ENCODE measurements at places on chromosomes 7 and 10. TPM values are rescaled to one million over a fixed set of nuclear protein-coding genes. Genes with fewer than 3 reads are reported as not detected.
A peak's percentile ranks its signal among the peaks of the same experiment; 100 is the strongest.

DNA sequence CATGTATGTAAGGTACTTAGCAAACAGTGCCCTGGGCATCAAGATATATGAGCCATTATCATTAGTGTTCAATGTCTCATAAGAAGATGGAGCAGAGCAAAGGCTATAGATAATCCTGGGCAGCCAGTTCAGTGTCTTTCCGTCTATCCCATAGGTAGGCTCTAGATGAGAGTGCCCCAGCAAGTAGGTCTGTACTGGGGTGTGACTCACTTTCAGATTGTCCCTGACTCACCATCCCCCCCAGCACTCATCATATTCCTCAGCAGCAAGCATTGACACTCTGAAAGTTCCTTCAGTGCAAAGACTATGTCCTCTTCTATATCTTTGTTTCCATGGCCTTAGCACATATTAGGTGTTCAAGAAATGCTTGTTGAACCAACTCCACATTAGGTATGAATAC is 20.0 kb upstream of the FAM204A start:
- DNase-seq: no peak

- DNase-seq: no peak
Measured at GRCh38 chr10:48406204-48406603, 99.7 kb downstream of the MAPK8 start.

GRCh38 chr7:39946693-39947092 is 3.4 kb upstream of the CDK13 start:
- DNase-seq: no peak

DNA sequence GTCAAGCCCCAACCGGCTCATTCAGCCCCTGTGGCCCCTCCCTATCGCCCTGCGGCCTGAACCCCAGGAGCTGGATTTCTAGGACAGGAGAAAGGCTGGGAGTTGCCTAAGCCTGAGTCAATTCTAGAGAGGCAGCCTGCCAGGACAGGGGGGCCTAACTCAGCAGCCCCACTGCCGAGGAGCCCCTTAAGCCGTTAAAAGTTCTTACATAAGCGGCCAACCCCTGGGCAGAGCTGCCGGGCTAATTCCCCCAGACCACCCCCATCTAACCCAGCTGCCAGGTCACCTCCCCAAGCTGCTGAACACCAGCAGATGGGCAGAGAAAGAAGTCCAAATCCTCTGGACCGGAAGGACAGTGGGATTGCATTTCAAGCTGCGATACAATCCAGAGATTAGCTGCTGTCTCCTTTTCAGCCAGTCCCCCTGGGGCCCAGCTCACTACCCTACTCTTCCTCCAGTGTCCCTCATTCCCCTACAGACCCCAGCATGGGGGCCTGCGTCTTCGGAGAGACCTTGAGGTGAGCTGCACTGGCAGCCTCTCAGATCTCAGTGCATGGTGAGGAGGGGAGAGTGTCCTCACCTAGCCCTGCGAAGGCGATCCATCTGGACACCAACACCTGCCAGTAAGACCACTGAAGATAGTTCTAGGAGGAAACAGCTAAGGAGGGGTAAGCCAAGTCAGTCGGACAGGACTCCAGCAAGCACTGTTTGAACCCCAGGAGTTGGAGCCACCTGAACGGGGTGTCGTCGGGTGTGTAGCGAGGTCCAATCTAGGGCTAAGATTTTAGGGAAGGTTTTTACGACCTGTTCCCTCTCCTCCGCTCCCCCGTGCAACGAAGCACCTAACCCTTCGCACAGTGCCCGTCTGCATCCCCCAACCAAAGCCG is 830 bp downstream of the IMPDH1 start:
- no peak for DNase-seq

- no peak for DNase-seq
Measured at GRCh38 chr10:93821051-93821772, 63.5 kb downstream of the LGI1 start.

GRCh38 chr10:3452173-3452626 is 279.6 kb upstream of the PITRM1 start:
- no peak for DNase-seq

GPR22 gene
- total RNA-seq: 0.33 TPM

DNA sequence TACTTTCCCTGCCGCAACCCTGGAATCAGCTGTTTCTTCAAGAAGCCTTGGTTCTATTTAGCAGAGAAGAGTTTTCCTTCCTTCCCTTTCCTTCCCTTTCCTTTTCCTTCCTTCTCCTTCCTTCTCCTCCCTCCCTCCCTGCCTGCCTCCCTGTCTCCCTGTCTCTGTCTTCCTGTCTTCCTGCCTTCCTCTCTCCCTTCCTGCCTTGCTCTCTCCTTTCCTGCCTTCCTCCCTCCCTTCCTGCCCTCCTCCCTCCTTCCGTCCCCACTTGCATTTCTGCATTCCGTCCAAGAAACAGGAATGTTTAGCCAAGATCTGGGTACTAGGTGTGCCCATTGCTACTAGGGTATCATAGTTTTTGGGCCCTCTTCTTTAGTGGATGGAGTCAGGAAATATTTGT is 21.9 kb downstream of the SND1 start:
- DNase-seq: no peak

- DNase-seq: no peak
Measured at GRCh38 chr7:70371652-70372051, 760.3 kb upstream of the GALNT17 start.

DNA sequence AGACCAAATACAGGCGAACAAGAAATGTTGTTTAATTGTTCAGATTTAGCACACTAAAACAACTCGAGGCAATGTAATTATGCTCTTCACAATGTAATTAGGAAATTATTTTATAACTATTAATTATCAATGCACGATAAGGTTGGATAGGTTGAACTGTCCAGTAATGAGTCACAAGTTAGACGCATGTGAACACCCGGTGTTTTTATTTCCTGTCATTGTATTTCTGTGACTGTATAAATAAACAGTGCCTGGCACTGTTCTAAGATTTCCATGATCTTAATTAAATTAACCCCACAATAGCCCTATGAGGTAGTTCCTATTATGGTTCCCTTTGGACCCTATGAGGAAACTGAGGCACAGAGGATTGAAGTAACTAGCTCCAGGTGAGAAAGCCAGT is 26.2 kb downstream of the C10orf105 start:
- DNase-seq: no peak

DNA sequence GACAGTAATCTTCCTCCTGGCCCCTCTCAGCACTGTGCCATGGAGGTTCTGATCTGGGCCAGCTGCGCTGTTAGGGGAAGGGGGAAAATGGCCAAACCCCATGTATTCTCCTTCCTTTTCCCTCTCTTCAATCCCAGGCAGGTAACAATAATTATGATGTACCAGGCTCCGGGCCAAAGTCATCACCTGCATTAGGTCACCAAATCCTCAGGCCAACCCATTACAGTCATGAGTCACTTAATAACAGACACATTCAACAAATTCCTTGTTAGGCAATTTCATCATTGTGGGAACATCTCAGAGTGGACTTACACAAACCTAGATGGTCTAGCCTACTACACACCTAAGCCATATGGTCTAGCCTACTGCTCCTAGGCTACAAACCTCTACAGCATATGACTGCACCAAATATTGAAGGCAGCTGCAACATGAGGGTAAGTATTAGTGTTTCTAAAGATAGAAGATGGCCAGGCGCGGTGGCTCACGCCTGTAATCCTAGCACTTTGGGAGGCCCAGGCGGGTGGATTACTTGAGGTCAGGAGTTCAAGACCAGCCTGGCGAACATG is 2.2 kb upstream of the HSPB1 start:
- DNase-seq: no peak

TEX47 gene
- total RNA-seq: not detected

LEP gene
- total RNA-seq: not detected

DNA sequence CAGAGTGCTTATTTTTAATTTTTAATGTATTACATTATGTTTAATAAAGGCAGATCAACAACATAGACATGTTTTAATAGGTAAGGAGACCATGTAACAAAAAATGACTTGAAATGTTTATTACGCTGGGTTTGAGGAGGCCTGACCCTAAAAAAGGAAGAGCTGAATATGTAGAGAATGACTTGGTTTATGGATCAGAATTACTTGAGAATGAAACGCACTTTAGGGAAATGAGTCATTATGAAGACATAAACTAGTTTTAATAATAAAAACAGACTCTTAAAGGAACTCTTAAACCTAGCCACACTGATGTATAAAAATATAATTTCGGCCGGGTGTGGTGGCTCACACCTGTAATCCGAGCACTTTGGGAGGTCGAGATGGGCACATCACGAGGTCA is 56.5 kb downstream of the CTTNBP2 start:
- no peak for DNase-seq

DNA sequence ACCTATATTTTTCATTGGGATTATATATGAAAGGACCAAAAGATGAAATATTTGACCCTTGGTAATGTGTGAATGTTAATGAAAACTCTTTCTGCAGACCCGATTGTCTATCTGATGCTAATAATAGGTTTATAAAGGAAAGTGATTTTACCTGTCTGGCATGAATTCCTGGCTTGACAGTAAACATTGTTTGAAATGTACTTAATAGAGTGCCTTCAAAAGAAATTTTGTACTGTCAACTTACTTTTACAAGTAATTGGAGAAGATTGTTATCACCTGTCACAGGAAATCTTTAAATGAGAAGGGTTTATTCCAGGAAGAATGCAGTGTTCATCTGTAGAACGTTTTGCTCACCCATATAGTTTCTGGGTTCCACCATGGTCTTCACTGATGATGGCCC is 588.2 kb downstream of the INHBA start:
- DNase-seq: no peak

DNA sequence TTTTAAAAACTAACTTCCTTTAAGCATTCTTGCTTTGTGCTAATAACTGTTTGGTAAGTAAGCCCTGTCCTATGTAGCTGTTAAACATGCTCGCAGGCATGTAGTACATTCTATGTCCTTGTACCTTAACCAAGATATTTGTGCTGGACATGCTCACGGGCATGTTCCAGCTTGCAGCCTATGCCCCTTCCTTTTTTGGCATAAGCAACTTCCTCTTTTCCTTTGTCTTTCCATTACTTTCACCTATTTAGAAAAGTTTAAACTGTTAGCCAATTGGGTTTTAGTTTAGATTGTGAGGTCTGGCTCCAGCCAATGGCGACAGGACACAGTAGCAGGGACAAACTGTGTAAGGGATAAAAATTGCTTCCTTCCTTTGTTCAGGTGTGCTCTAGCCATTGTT is 14.4 kb upstream of the APBB1IP start:
- peak; percentile 29 for DNase-seq

ADGRA1 gene
- 0.06 TPM for total RNA-seq

CCDC3 gene
- total RNA-seq: 45.4 TPM

- no peak for DNase-seq
Measured at GRCh38 chr10:61618388-61618961, 44.3 kb upstream of the CABCOCO1 start.

SLC26A5 gene
- not detected for total RNA-seq

DNA sequence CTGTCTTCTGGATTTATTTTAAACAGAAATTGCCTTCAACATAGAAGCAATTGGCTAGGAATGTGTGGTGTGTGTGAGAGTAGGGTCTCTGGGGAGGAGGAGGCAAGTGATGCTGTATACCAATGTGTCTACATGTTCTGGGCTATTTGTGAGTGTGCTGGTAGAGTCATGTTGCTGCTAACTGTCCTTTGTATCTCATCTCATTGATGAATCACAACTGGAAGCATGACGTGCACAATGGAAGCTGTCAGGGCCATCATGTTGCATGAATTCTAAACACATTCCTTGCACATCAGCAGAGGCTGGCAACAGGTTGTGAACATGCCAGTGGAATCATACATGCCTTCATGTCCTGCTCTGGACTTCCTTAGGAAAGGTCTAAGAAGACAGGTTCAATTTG is 199.7 kb downstream of the BMPER start:
- no peak for DNase-seq

RP9 gene
- total RNA-seq: 7.6 TPM

- no peak for DNase-seq
Measured at GRCh38 chr10:7409045-7409731, 1.6 kb downstream of the SFMBT2 start.

- DNase-seq: no peak
Measured at GRCh38 chr10:132518572-132519381, 18.8 kb upstream of the INPP5A start.

DNA sequence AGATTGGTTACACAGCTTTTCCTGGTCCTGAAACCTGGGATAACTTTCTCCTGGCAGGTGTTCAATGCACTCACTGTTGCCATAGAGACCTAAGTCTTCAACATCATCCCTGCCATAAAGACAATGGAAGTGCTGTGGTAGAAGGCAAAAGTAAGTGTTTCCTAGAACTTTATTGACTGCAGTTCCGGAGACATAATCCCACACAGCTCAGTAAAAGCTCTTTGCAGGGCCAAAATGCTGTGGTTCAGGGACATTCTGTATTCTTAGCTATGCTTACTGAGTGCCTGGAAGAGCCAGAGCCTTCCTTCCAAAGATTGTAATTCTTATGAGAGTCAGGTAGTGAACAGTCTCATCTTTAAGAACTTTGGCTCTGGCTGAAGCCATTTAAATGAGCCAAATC is 5.3 kb downstream of the WIPF3 start:
- DNase-seq: peak; percentile 78

GRCh38 chr7:32892521-32893206 is 1.1 kb upstream of the KBTBD2 start:
- no peak for DNase-seq

GRCh38 chr7:120554960-120555571 is 282.1 kb downstream of the KCND2 start:
- no peak for DNase-seq

FBXL13 gene
- total RNA-seq: 0.52 TPM

DNA sequence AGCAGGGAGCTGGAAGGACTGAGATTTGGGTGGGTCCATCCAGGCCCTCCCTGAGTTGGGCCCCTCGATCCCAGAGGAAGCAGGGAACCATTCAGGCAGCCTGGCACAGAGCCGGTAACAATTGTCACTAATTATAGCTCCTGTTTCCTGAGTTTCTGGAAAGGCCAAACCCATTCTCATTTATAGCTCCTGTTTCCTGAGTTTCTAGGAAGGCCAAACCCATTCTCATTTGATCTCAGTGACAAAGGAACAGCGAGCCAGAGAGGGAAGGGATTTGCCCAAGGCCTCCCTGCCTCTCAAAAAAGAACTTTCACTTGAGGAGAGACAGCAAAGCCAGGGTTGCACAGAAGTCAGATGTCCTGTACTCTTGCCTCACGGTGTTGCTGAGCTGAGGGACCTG is 521.9 kb downstream of the TYW1 start:
- no peak for DNase-seq

LDB1 gene
- 59.4 TPM for total RNA-seq

ZNF679 gene
- total RNA-seq: not detected

DNA sequence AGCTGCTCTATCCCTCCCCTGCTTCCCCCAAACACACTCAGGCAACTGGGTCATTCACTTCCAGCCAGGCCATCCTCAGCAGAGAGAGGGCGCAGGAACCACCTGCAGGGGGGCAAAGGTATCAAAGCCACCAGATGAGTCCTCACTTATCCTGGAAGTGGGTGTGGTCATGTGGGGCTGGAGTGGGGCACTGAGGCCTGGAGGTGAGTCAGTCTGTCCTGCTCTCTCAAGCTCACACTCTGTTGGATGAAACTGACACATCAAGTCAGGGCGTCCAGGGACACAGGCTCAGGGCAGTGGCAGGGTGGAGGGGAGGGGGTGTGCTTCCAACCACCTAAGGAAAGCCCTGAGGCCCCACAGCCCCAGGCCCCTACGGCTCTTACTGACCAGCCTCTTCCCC is 8.0 kb upstream of the ELFN1 start:
- no peak for DNase-seq

GRCh38 chr10:29304264-29304994 is 15.6 kb downstream of the LYZL1 start:
- DNase-seq: peak; percentile 91

GRCh38 chr10:96671211-96671890 is 49.0 kb downstream of the PIK3AP1 start:
- no peak for DNase-seq
